ENCODE measurements at places on chromosomes 6 and 20. TPM values are rescaled to one million over a fixed set of nuclear protein-coding genes. Genes with fewer than 3 reads are reported as not detected.

Gene NKX2-2
- total RNA-seq: not detected

Gene PCMT1
- 102 TPM for total RNA-seq

Gene RPS18
- total RNA-seq: 4,938 TPM

Gene ENPP1
- total RNA-seq: 0.20 TPM

Gene HMGCLL1
- total RNA-seq: not detected

Gene FNDC1
- total RNA-seq: not detected

Gene ENPP4
- total RNA-seq: 7.3 TPM

Gene DDX43
- total RNA-seq: 0.16 TPM

Gene SIGLEC1
- total RNA-seq: not detected

Gene SOBP
- 0.77 TPM for total RNA-seq

Gene GPR6
- not detected for total RNA-seq

Gene MPIG6B
- total RNA-seq: 0.65 TPM

Gene JARID2
- total RNA-seq: 25.4 TPM

Gene EFCAB8
- total RNA-seq: 0.89 TPM

GRCh38 chr6:122322824-122323223 is 76.6 kb upstream of the HSF2 start:
- no peak for DNase-seq
- H3K36me3 ChIP-seq: no peaks in the 10 kb centered on the region
- H3K27ac ChIP-seq: peak overlapping the region; percentile 1
- H3K4me1 ChIP-seq: peaks cover 15% of the 10 kb centered on the region
- no peaks in the 10 kb centered on the region for H3K27me3 ChIP-seq

DNA sequence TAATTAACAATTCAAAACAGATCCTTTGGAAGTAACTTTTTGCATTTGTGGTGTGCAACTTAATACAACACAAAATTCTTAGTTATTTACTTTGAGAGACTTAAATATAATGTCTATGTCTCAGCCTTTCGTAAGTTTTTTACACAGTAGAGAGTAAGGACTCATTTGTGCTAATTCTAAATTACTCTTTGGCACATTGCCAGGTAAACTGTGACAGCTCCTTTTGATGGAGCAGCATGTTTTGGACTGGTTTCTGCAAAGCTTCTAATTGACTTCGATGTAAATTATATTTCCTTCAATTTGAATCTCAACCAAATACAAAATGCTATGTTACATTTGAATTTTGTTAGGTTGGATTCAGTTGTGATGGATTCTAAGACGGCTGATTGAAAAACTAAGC is 450.7 kb upstream of the OPRM1 start:
- H3K4me1 ChIP-seq: no peaks in the 10 kb centered on the region
- H3K27ac ChIP-seq: no peak overlapping the region
- no peak overlapping the region for H3K4me3 ChIP-seq
- DNase-seq: no peak

GRCh38 chr20:46130534-46130933 is 12.4 kb downstream of the CD40 start:
- DNase-seq: no peak
- H3K4me1 ChIP-seq: no peaks in the 10 kb centered on the region
- H3K36me3 ChIP-seq: no peaks in the 10 kb centered on the region
- H3K27ac ChIP-seq: no peak overlapping the region
- peaks cover 27% of the 10 kb centered on the region for H3K27me3 ChIP-seq
- no peak overlapping the region for H3K4me3 ChIP-seq

DNA sequence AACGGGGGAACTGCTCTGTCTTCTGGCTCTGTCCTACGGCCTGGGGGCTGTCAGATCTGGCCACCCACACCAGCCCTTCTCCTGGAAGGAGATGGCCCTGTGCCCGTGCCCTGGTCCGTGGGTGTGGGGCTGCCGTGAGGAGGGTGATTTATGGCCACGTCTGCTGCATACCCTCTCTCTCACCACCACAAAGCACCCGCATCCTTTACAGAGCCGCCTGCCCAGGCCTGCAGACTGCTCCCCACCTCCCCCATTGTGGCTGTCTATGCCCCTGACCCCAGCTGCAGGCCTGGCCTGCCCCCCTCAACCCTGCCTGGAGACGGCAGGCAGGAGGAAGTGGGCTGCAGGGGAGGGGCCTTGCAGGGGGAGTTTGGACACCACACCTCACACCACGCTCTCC is 72.7 kb upstream of the GATA5 start:
- no peak overlapping the region for H3K27ac ChIP-seq
- no peaks in the 10 kb centered on the region for H3K36me3 ChIP-seq
- no peak for DNase-seq
- H3K27me3 ChIP-seq: peaks cover 22% of the 10 kb centered on the region
- H3K4me1 ChIP-seq: peaks cover 6% of the 10 kb centered on the region

DNA sequence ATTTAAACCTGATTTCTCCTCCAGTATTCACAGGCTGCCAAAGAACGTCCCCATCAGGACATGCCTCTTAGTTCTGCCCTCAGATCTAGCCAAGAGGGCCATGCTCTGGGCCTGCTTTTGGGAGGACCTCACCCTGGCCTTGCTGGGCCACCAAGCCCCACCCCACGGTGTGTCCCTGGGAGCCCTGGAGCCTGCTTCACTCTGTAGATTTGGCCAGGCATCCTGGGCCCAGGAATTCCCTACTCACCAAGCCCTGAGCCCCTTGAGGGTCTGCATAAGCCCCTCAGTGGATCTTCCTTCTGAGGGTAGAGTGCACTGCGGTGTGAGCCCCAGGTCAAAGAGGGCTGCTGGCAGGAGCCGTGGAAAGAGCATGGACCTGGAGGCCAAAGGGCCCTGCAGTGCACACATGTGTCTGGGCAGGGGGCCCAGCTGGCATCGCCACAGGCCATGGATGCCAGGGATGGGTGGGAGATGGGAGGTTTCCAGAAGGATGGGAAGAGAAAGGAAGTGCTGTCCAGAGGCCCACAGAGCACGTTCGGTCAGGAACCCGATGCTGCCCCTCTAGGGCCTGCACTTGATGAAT is 98.0 kb downstream of the DACT2 start:
- H3K4me3 ChIP-seq: no peak overlapping the region
- no peak for DNase-seq
- peaks cover 3% of the 10 kb centered on the region for H3K27me3 ChIP-seq
- no peaks in the 10 kb centered on the region for H3K4me1 ChIP-seq

GRCh38 chr6:54044059-54044458 is 67.2 kb upstream of the MLIP start:
- no peak overlapping the region for H3K27ac ChIP-seq
- H3K36me3 ChIP-seq: no peaks in the 10 kb centered on the region
- no peaks in the 10 kb centered on the region for H3K27me3 ChIP-seq
- no peak for DNase-seq
- no peak overlapping the region for H3K4me3 ChIP-seq
- H3K4me1 ChIP-seq: no peaks in the 10 kb centered on the region

GRCh38 chr6:7615611-7616383 is 25.8 kb downstream of the SNRNP48 start:
- peaks cover 4% of the 10 kb centered on the region for H3K36me3 ChIP-seq
- peaks cover 15% of the 10 kb centered on the region for H3K4me1 ChIP-seq
- no peak overlapping the region for H3K27ac ChIP-seq
- H3K4me3 ChIP-seq: no peak overlapping the region
- H3K27me3 ChIP-seq: peaks cover 2% of the 10 kb centered on the region

DNA sequence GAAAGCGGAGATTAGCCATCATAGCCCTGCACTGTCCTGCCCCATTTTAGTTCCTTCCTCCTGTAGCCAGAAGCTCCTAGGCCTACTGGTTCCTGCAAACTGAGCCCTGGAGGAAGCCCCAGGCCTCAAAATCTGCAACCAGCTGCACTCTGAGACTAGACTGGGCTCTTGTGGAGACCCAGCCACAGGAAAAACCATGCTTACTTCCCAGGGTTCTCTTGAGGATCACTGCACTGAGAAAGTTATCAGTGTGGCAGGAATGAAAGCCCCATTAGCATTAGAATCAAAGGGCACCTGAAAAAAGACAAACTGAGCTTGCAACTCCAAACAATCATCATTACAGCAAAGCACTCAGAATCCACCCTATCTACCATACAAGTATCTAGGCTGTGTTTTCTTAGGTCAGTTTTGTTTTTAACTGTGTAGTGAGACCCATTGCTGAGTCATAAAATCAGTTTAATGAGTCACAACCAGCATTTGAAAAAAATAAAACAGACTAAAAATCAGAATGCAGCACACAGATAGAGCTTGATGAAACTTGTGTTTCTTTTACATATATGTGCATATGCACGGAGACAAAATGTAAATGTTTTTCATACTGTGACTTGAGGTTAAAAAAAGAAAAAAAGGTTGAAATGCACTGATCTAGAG is 91.0 kb downstream of the UNC5CL start:
- H3K27ac ChIP-seq: no peak overlapping the region
- peaks cover 14% of the 10 kb centered on the region for H3K27me3 ChIP-seq
- DNase-seq: no peak
- H3K36me3 ChIP-seq: no peaks in the 10 kb centered on the region
- no peaks in the 10 kb centered on the region for H3K4me1 ChIP-seq
- H3K4me3 ChIP-seq: no peak overlapping the region

DNA sequence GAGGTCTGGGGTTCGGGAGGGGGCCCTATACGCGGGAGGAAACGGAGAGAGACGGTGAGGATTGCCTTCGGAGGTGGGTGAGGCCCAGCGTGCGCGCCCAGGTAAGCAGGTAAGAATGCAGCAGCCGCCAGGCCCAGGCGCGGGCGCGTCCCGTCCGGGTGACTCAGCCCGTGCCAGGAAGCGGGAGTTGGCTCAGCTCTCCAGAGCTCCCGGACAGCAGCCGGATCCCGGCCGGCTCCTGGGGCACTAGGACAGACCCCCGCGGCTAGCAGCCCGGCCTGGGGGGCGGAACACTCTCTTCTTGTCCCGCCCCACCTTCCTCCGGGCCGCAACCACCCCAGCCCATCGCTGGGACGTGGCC is 1.5 kb upstream of the MDFI start:
- peaks cover 4% of the 10 kb centered on the region for H3K4me1 ChIP-seq
- H3K27ac ChIP-seq: no peak overlapping the region
- H3K27me3 ChIP-seq: peaks cover 33% of the 10 kb centered on the region

- H3K36me3 ChIP-seq: peaks cover 16% of the 10 kb centered on the region
- H3K4me1 ChIP-seq: peaks cover 48% of the 10 kb centered on the region
- peak overlapping the region; percentile 8 for H3K4me3 ChIP-seq
- H3K27me3 ChIP-seq: peaks cover 19% of the 10 kb centered on the region
- peak; percentile 55 for DNase-seq
Measured at GRCh38 chr6:52161689-52162438, 24.3 kb upstream of the IL17A start.

- no peak overlapping the region for H3K27ac ChIP-seq
- no peak for DNase-seq
- no peaks in the 10 kb centered on the region for H3K27me3 ChIP-seq
Measured at GRCh38 chr6:109701221-109701620, 10.1 kb downstream of the FIG4 start.

DNA sequence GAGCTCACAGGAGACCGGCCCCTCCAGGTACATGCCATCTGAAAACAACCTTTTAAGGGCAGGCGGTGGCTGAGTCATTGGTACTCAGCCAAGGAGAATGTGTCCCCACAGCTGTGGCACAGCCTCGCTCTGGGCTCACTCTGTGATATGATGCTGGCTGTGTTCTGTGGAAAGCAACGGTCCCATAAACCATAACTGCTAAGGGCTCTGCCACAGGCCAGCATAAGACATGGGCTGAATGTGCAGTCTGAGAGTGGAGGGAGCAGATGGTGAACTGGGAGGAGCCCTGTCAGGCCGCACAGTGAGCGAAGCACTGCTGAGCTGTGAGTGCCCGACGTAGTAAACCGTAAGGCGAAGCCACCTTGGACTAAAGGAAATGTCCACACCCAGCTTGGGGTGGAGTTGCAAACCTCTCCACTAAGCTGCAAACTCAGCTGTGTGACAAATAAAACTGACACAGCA is 375.8 kb downstream of the THBS2 start:
- H3K27me3 ChIP-seq: peaks cover 7% of the 10 kb centered on the region
- no peak for DNase-seq
- no peak overlapping the region for H3K4me3 ChIP-seq
- no peaks in the 10 kb centered on the region for H3K4me1 ChIP-seq

GRCh38 chr20:38447931-38448675 is 13.0 kb upstream of the SNHG17 start:
- peak overlapping the region; percentile 78 for H3K4me3 ChIP-seq
- peaks cover 42% of the 10 kb centered on the region for H3K4me1 ChIP-seq
- no peak for DNase-seq
- peaks cover 18% of the 10 kb centered on the region for H3K36me3 ChIP-seq
- no peaks in the 10 kb centered on the region for H3K27me3 ChIP-seq

- H3K36me3 ChIP-seq: no peaks in the 10 kb centered on the region
- peak within 1 kb of the TSS; percentile 61 for H3K4me3 ChIP-seq
- DNase-seq: peak; percentile 70
- H3K4me1 ChIP-seq: peaks cover 5% of the 10 kb centered on the region
Measured at GRCh38 chr6:136550330-136551071, at the start of gene MAP7. MAP7 (minus strand) TSS chr6:136550422; CDS start chr6:136550408, 14 bp downstream.

GRCh38 chr20:19291024-19291817 is 78.8 kb downstream of the SLC24A3 start:
- no peaks in the 10 kb centered on the region for H3K36me3 ChIP-seq
- H3K27me3 ChIP-seq: no peaks in the 10 kb centered on the region
- H3K4me3 ChIP-seq: no peak overlapping the region
- no peaks in the 10 kb centered on the region for H3K4me1 ChIP-seq
- DNase-seq: no peak

DNA sequence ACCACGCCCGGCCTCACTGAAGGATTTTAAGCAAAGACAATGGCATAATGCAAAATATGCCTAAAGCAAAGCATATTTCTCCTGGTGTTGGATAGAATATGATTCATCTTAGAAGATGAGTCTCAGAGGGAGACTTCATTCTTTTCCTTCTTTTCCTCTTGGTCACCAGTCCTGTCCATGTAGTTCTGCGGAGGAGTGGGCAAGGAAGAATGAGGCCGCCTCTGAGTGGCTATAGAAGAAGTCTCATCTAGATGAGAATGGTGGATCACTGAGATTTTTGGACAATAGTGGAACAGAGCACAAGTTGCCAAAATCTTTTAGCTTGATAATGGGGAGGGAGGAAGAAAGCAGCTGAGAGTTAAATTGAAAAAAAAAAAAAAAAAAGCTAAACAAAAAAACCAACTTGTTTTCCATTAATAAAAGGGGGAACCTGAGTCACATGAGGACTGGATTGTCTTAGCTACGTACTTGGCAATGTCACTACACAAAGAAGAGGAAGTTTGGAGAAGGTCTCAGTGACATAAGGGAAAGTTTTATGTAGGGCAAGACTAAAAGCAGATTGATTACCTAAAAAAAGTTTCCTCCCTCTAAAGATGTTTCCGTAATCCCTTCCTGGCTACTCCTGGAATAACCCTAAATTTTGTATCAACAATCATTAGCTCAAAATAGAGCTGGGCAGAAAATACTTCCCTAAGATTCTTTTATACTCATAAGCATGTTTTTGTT is 6.0 kb downstream of the CD83 start:
- no peaks in the 10 kb centered on the region for H3K27me3 ChIP-seq
- no peak overlapping the region for H3K4me3 ChIP-seq
- peaks cover 61% of the 10 kb centered on the region for H3K36me3 ChIP-seq
- peaks cover 60% of the 10 kb centered on the region for H3K4me1 ChIP-seq
- DNase-seq: no peak
- peak overlapping the region; percentile 53 for H3K27ac ChIP-seq

- H3K27ac ChIP-seq: no peak overlapping the region
- no peak overlapping the region for H3K4me3 ChIP-seq
- no peaks in the 10 kb centered on the region for H3K36me3 ChIP-seq
- H3K27me3 ChIP-seq: peaks cover 5% of the 10 kb centered on the region
- no peak for DNase-seq
Measured at GRCh38 chr6:169190144-169190584, 63.5 kb downstream of the THBS2 start.

GRCh38 chr6:136118787-136119186 is 131.3 kb downstream of the MTFR2 start:
- no peak overlapping the region for H3K27ac ChIP-seq
- no peaks in the 10 kb centered on the region for H3K36me3 ChIP-seq
- no peaks in the 10 kb centered on the region for H3K27me3 ChIP-seq
- no peak overlapping the region for H3K4me3 ChIP-seq
- DNase-seq: no peak
